ENCODE measurements at places on chromosomes 13 and 19. TPM values are rescaled to one million over a fixed set of nuclear protein-coding genes. Genes with fewer than 3 reads are reported as not detected.
A peak's percentile ranks its signal among the peaks of the same experiment; 100 is the strongest.

GRCh38 chr13:33058776-33059327 lies 42.6 kb downstream of the KL start:
- H3K27me3 ChIP-seq = no peaks in the 10 kb centered on the region
- no peak overlapping the region for H3K27ac ChIP-seq
- no peaks in the 10 kb centered on the region for H3K36me3 ChIP-seq
- no peak for DNase-seq

DNA sequence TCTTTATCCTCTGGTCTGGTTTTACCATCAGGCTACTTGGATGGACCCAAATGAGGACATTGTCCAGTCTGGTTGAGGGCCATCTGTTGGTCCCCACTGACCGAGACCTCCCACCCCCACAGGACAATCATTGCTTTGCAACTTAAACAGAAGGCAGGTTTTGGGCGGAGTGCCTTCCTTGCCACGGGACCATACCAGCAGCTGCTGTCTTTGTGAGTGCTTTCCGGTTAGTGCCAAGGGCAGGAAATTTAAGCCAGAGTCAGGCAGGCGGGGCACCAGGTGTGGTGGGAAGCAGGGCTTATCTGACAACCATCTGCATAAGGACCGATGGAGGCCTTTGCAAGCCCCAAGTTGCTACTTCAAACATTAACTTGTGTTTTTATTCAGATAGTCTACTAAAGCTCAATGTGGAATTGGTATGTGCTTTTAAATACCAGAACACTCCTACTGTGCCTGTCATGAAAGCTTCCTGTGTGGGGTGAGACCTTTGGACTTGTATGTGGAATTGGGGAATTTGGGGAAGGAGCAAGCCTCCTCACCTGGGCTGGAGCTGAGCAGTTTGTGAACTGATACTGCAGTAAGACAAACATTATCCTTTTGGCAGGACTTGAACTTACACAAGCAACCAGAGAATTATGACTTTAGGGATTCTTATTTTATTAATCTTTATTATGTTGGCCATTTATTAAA lies 39.3 kb upstream of the UBE2L5 start:
- no peaks in the 10 kb centered on the region for H3K4me1 ChIP-seq
- no peak for DNase-seq
- H3K36me3 ChIP-seq = no peaks in the 10 kb centered on the region
- H3K27me3 ChIP-seq = no peaks in the 10 kb centered on the region
- H3K27ac ChIP-seq = no peak overlapping the region
- H3K4me3 ChIP-seq = no peak overlapping the region

Gene CCDC70
- total RNA-seq = not detected

Gene SHISA7
- not detected for total RNA-seq

Gene BICRA
- total RNA-seq = 9.6 TPM

GRCh38 chr13:31179754-31180153 lies 18.1 kb upstream of the HSPH1 start:
- H3K4me3 ChIP-seq = no peak overlapping the region
- no peaks in the 10 kb centered on the region for H3K36me3 ChIP-seq
- no peaks in the 10 kb centered on the region for H3K27me3 ChIP-seq

DNA sequence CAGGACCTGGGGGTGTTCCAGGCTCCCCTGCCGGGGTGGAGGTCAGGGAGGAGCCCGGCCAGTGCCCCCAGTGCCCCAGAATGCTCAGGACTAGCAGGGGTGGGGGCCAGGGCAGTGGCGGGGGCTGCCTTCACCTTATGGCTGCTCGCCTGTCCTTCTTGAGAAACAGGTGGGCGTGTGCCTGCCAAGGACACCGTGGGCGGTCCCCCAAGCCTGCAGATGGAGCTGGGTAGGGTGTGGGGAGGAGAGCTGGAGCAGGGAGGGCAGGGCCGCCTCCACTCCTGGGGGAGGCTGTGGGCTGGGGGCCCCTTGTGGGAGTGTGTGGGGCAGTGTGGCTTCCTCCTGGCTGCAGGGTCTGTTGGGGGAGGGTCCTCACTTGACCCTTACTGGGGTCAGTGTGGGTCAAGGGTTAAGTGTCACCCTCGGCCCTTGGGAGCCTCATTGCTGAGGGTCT lies 160.1 kb downstream of the KDM4B start:
- DNase-seq = no peak
- H3K4me1 ChIP-seq = peaks cover 11% of the 10 kb centered on the region
- no peak overlapping the region for H3K27ac ChIP-seq
- H3K27me3 ChIP-seq = no peaks in the 10 kb centered on the region
- H3K4me3 ChIP-seq = no peak overlapping the region
- no peaks in the 10 kb centered on the region for H3K36me3 ChIP-seq

DNA sequence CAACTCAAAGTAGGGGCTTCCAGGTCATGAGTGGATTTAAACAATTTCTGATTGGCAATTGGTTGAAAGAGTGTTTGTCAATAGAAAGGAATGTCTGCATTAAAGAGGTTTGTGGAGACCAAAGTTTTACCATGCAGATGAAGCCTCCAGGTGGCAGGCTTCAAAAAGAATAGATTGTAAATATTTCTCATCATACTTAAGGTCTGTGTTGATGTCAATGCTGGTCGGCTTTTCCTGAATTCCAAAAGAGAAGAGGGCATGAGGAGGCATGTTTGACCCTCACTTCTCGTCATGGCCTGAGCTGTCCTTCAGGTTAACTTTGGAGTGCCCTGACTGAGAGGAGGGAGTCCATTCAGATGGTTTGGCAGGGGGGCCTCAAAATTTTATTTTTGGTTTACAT lies 125.4 kb upstream of the RFC3 start:
- no peak for DNase-seq
- peaks cover 18% of the 10 kb centered on the region for H3K4me1 ChIP-seq
- no peaks in the 10 kb centered on the region for H3K36me3 ChIP-seq
- H3K27me3 ChIP-seq = no peaks in the 10 kb centered on the region
- H3K27ac ChIP-seq = no peak overlapping the region
- H3K4me3 ChIP-seq = no peak overlapping the region

Gene ZNF615
- total RNA-seq = 8.5 TPM

Gene ARHGEF7
- total RNA-seq = 37.0 TPM

Gene ZNF610
- 1.8 TPM for total RNA-seq

Gene CEACAM16
- total RNA-seq = not detected

Gene CNFN
- 7.8 TPM for total RNA-seq

GRCh38 chr13:77908531-77908930 lies 10.1 kb downstream of the EDNRB start:
- no peak overlapping the region for H3K27ac ChIP-seq
- H3K4me1 ChIP-seq = no peaks in the 10 kb centered on the region
- H3K27me3 ChIP-seq = no peaks in the 10 kb centered on the region
- H3K36me3 ChIP-seq = no peaks in the 10 kb centered on the region
- no peak for DNase-seq
- no peak overlapping the region for H3K4me3 ChIP-seq

- peaks cover 26% of the 10 kb centered on the region for H3K4me1 ChIP-seq
- H3K36me3 ChIP-seq = no peaks in the 10 kb centered on the region
- H3K27ac ChIP-seq = no peak overlapping the region
- DNase-seq = no peak
- peaks cover 34% of the 10 kb centered on the region for H3K27me3 ChIP-seq
- H3K4me3 ChIP-seq = peak overlapping the region; percentile 77
Observed at GRCh38 chr19:17946965-17947784, 14.4 kb downstream of the CCDC124 start.

GRCh38 chr13:49497272-49497671 lies 1.5 kb downstream of the PHF11 start:
- DNase-seq = no peak
- H3K4me3 ChIP-seq = no peak overlapping the region
- H3K4me1 ChIP-seq = peaks cover 15% of the 10 kb centered on the region
- no peaks in the 10 kb centered on the region for H3K27me3 ChIP-seq
- no peak overlapping the region for H3K27ac ChIP-seq

Gene IGFL3
- not detected for total RNA-seq

GRCh38 chr19:56671613-56671994 lies at the start of gene ZNF835:
Gene ZNF835 (minus strand): TSS chr19:56671757. CDS start chr19:56665198, 6,559 bp downstream.
- H3K4me3 ChIP-seq = no peak within 1 kb of the TSS
- DNase-seq = no peak
- H3K4me1 ChIP-seq = no peaks in the 10 kb centered on the region
- no peaks in the 10 kb centered on the region for H3K36me3 ChIP-seq

Gene CBLC
- total RNA-seq = 68.8 TPM

Gene RUVBL2
- total RNA-seq = 179 TPM

Gene CGB7
- total RNA-seq = 4.8 TPM

Gene GIPR
- 5.8 TPM for total RNA-seq

- peaks cover 21% of the 10 kb centered on the region for H3K4me1 ChIP-seq
- no peaks in the 10 kb centered on the region for H3K36me3 ChIP-seq
- H3K27ac ChIP-seq = peak overlapping the region; percentile 29
- DNase-seq = no peak
- peak overlapping the region; percentile 47 for H3K4me3 ChIP-seq
- H3K27me3 ChIP-seq = peaks cover 11% of the 10 kb centered on the region
Observed at GRCh38 chr13:99431927-99432608, 69.2 kb upstream of the TM9SF2 start.

GRCh38 chr19:2969104-2969504 lies 8.3 kb upstream of the TLE6 start:
- no peak overlapping the region for H3K27ac ChIP-seq
- no peak overlapping the region for H3K4me3 ChIP-seq
- H3K27me3 ChIP-seq = no peaks in the 10 kb centered on the region
- 0 out of 2 replicates have a peak, but pooled peaks cover 4% of the 10 kb centered on the region for H3K4me1 ChIP-seq
- DNase-seq = no peak

- H3K27me3 ChIP-seq = peaks cover 4% of the 10 kb centered on the region
- no peaks in the 10 kb centered on the region for H3K36me3 ChIP-seq
- H3K4me3 ChIP-seq = no peak overlapping the region
- no peaks in the 10 kb centered on the region for H3K4me1 ChIP-seq
- no peak for DNase-seq
- H3K27ac ChIP-seq = no peak overlapping the region
Observed at GRCh38 chr13:101959016-101959415, 442.8 kb downstream of the FGF14 start.

DNA sequence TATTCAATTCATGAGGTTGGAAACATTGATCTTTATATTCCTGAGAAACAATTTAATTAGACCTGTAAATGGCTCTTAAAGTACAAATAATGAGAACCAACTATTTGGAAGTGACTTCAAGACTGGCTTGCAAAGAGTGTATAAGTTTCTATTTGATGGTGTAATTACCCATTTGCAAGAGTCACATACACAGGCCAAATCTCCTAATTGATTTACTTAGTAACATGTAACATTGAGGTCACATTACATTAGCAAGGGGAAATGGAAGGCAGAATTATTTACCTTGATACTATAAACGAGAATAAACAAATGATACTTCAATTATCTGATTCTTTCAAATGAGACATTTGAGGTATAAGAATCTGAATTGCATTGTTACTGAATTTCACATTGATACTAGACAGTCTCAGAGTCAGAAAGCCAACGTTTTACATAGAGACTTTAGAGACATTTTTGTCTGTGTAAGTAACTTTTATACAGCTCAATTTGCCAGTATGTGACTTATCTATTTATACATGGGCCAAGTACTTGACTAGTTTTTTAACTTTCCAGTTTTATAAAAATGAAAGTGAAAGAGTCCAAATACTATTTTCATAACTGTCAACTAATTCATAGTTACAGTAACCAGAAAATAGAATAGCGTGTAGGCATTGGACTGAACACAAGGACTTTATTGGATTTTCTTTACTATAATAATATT lies 95.6 kb upstream of the RFC3 start:
- DNase-seq = no peak
- peaks cover 7% of the 10 kb centered on the region for H3K4me1 ChIP-seq
- no peaks in the 10 kb centered on the region for H3K36me3 ChIP-seq
- H3K27me3 ChIP-seq = no peaks in the 10 kb centered on the region
- H3K27ac ChIP-seq = no peak overlapping the region

DNA sequence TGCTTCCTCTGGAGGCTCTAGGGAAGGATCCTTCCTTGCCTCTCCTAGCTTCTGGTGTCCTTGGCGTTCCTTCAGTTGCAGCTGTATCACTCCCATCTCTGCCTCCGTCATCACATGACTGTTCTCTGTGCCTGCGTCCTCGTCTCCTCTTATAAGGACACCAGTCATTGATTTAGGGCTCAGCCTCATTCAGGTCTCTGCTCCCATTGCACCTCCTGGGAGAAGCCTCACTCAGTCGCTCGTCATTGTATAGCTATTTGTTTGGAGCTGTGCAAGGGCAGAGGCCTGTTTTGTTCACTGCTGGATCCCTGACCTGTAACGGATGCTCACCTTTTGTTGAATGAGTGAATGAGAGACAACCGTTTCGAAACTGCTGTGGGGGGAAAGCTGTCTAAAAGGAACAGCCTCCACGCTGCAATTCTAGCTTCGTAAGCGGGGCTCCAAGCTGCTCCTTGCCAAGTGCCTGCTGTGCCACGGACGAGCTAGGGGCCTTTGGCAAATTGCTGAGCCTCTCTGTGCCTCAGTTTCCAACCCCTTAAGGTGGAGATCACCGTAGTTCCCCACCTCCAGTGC lies 17.2 kb downstream of the BRSK1 start:
- DNase-seq = no peak
- 0 out of 2 replicates have a peak, but pooled peaks cover 4% of the 10 kb centered on the region for H3K4me1 ChIP-seq
- H3K36me3 ChIP-seq = no peaks in the 10 kb centered on the region
- no peak overlapping the region for H3K27ac ChIP-seq

- peak overlapping the region; percentile 74 for H3K27ac ChIP-seq
- peak overlapping the region; percentile 44 for H3K4me3 ChIP-seq
- DNase-seq = peak; percentile 95
- no peaks in the 10 kb centered on the region for H3K27me3 ChIP-seq
- no peaks in the 10 kb centered on the region for H3K36me3 ChIP-seq
Observed at GRCh38 chr19:37931881-37932655, 25.1 kb downstream of the SIPA1L3 start.

Measured in PC-9 (cell line).